Stimulated activated CD8-positive, alpha-beta memory T cell treated with anti-CD3 and anti-CD28 coated beads, Interleukin-7, amount 100 ng/mL, for 1 hour (primary cell): ENCODE measurements at places on chromosomes 7 and 10.

DNA sequence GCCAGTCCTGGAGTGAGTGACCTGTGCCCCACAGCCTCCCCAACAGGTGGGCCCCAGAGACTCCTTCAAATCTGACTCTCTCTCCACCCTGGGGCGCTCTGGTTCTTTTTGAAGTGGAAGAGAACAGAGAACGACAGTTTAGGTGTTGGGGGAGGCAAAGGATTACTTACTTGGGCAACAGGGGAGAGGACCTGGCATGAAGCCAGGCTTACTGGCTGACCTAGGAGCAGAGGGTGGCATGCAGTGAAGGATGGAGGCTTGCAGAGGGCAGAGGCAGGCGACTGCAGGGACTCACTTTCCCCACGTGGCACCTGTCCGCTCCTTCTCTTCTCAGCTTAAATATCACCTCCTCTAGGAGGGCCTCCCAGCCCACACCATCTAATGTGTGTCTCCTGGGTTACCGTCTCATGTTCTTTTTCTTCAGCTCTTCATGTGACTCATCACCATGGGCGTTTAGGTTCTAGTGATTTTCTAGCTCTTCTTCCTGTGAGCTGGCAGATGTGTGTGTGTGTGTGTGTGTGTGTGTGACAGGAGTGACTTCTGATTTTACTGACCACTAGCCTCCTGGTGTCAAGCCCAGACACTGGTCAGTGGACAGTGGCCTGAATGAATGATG lies 15.5 kb downstream of the LZTS2 start:
- DNase-seq, result no peak

DNA sequence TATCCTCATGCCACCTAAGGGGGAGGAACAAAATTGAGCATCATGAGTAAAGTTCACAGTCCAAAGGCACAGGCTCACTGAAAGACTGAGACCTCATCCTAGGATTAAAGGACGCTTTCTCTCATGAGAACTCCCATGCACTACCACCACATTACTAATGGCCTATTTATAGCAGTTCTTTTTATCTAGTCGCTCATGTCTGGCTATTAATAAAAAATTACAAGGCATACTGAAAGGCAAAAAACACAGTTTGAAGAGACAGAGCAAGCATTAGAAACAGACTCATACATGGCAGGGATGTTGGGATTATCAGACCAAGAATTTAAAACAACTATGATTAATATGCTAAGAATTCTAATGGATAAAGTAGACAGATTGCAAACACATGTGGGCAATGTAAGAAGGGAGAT lies 46.0 kb upstream of the CDK13 start:
- DNase-seq, result no peak

- DNase-seq, result no peak
These were observed 79.5 kb upstream of the FAM20C start for GRCh38 chr7:112881-113280.

GRCh38 chr10:17074541-17074847 lies 55.1 kb downstream of the CUBN start:
- DNase-seq, result no peak

GRCh38 chr10:128476845-128477244 lies 350.6 kb upstream of the MKI67 start:
- DNase-seq, result no peak
